Sigmoid colon (tissue), 7 donors: ENCODE measurements at places on chromosomes 7 and 10. TPM values are rescaled to one million over a fixed set of nuclear protein-coding genes. Genes with fewer than 3 reads are reported as not detected.

The ACHE gene
- 3.0 TPM for total RNA-seq

The NDUFA5 gene
- 97.4 TPM for total RNA-seq

The XRCC2 gene
- total RNA-seq = 0.55 TPM

The EPHA1 gene
- total RNA-seq = not detected

The MRLN gene
- total RNA-seq = not detected

The DOCK1 gene
- total RNA-seq = 40.2 TPM

The CUBN gene
- 1.3 TPM for total RNA-seq

The HOGA1 gene
- total RNA-seq = not detected

The AKR1C1 gene
- total RNA-seq = 20.8 TPM

The OR2A12 gene
- not detected for total RNA-seq

GRCh38 chr10:31000867-31001266 lies 30.8 kb downstream of the ZNF438 start:
- no peak overlapping the region for H3K27ac ChIP-seq
- peaks cover 32% of the 10 kb centered on the region for H3K4me1 ChIP-seq
- no peaks in the 10 kb centered on the region for H3K27me3 ChIP-seq
- DNase-seq = no peak

DNA sequence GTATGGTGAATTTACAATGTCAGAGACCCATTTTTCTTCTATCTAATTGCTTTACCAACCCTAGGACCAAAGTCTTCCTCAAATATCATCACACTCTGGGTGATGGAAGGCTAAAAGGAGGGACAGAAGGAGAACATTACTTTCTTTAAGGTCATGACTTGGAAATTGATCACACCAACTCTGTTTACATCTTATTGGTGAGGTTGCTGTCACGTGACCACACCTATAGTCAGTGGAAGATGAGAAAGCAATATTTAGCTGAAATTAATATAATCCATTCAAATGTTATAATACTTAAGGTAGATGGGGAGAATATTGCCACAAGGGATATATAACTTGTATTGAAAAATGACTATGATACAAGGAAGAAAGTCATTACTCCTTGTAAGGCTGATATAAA lies 183.6 kb upstream of the SMIM30 start:
- DNase-seq = no peak
- no peaks in the 10 kb centered on the region for H3K27me3 ChIP-seq
- H3K4me3 ChIP-seq = no peak overlapping the region
- no peaks in the 10 kb centered on the region for H3K4me1 ChIP-seq
- no peak overlapping the region for H3K27ac ChIP-seq
- no peaks in the 10 kb centered on the region for H3K36me3 ChIP-seq

DNA sequence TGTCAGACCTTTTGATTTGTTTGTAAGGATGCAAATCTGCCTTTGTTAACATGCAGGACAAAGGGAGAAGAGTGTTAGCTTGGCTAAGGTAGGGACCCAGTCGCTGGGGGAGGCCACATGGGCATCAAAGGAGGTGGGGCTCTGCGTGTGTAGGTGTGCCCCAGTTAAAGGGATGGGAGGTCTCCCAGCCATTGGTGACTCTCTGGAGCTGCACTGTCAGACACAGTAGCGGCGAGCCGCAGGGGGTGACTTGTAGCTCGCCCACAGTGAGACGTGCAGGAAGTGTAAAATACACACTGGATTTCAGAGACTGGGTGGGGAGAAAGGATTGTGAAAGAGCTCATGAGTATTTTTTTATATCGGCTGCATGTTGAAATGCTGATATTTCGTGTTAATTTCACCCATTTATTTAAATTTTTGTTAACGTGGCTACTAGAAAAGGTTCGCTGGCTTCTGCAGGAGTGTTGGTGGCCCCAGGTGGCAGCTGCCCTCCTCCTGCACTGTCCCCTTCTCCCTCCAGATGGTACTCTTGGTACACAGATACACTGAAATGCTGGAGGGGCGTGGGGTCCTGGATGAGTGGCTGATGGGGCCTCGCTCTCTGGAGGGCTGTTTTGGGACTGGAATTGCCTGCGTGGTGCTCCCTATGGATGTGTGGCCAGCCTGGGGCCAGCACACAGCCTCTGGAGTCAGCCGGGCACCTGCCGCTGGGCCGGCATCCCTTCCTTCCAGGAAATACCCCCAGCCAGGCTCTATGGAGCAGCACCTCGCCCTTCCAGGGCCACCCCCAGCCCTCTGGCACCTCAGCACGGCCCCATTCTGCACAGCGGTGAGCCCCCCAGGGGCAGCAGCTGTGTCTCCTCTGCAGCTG lies 59.2 kb downstream of the LHPP start:
- no peaks in the 10 kb centered on the region for H3K27me3 ChIP-seq
- peaks cover 47% of the 10 kb centered on the region for H3K4me1 ChIP-seq
- DNase-seq = peak; percentile 60
- no peak overlapping the region for H3K27ac ChIP-seq
- no peak overlapping the region for H3K4me3 ChIP-seq

- no peak for DNase-seq
- no peaks in the 10 kb centered on the region for H3K36me3 ChIP-seq
- H3K4me3 ChIP-seq = no peak overlapping the region
These were observed 29.4 kb upstream of the GOLGA7B start for GRCh38 chr10:97820096-97820704.

GRCh38 chr10:110076559-110077318 lies 69.0 kb downstream of the ADD3 start:
- no peaks in the 10 kb centered on the region for H3K4me1 ChIP-seq
- peak overlapping the region; percentile 78 for H3K27ac ChIP-seq
- peak; percentile 84 for DNase-seq
- H3K4me3 ChIP-seq = no peak overlapping the region

GRCh38 chr10:114761205-114762193 lies 60.1 kb upstream of the FHIP2A start:
- H3K4me1 ChIP-seq = no peaks in the 10 kb centered on the region
- no peak overlapping the region for H3K4me3 ChIP-seq
- DNase-seq = no peak
- H3K27me3 ChIP-seq = no peaks in the 10 kb centered on the region
- H3K36me3 ChIP-seq = no peaks in the 10 kb centered on the region

- H3K27ac ChIP-seq = peak overlapping the region; percentile 81
- peak; percentile 85 for DNase-seq
- peaks cover 44% of the 10 kb centered on the region for H3K4me1 ChIP-seq
- no peaks in the 10 kb centered on the region for H3K36me3 ChIP-seq
- H3K27me3 ChIP-seq = no peaks in the 10 kb centered on the region
- no peak overlapping the region for H3K4me3 ChIP-seq
These were observed 528.7 kb upstream of the DPP6 start for GRCh38 chr7:153523320-153524015.

- no peaks in the 10 kb centered on the region for H3K36me3 ChIP-seq
- no peaks in the 10 kb centered on the region for H3K27me3 ChIP-seq
- no peak overlapping the region for H3K27ac ChIP-seq
- DNase-seq = no peak
- no peak overlapping the region for H3K4me3 ChIP-seq
- no peaks in the 10 kb centered on the region for H3K4me1 ChIP-seq
These were observed 254.8 kb upstream of the LRRTM3 start for GRCh38 chr10:66671064-66671463.

GRCh38 chr7:4610768-4611467 lies 71.2 kb upstream of the FOXK1 start:
- H3K27ac ChIP-seq = no peak overlapping the region
- H3K27me3 ChIP-seq = no peaks in the 10 kb centered on the region
- no peaks in the 10 kb centered on the region for H3K4me1 ChIP-seq
- peak; percentile 71 for DNase-seq
